Hematopoietic multipotent progenitor cell treated with erythropoietin and hydrocortisone succinate and interleukin-3 and kit ligand, for 6 days (in vitro differentiated cells): ENCODE measurements at places on chromosomes 5 and 9.

DNA sequence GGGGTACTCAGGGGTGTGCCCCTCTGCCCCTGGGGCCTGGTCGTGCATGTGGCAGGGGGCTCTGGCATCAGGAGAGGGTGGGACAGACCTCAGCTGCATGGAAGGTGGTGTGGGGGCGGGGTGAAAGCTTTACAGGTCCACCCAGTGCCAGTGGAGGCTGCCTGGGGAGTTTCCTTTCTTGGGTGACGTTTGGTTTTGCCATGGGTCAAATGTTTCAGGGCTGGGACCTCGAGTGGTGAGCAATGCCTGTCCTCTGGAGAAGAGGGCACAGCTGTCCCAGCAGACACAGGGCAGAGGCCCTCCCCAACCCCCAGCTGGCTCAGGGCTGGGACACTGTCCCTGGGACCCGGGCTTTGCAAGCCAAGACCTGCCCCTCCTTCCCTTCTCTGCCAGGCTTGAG is 3.6 kb downstream of the RXRA start:
- DNase-seq = no peak

- peak; percentile 88 for DNase-seq
Measured at GRCh38 chr5:68303754-68304420, 88.3 kb downstream of the PIK3R1 start.

DNA sequence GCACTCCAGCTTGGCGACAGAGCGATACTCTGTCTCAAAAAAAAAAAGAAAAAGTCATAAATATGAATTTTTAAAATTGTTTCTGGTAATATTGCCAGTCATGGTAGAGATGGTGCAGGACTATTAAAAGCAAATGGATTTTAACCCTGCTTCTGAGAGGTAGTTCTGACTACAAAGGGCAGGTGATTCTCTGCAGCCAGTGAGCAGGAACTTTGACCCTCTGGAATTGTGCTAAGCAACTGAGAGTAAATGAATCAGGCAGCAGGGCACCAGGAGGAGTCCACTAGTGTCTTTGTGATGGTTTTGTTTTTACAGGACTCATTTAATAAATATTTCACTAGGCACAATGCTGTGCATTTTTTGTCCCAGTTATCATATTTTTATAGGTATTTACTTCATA is 781.2 kb downstream of the TLE4 start:
- no peak for DNase-seq

DNA sequence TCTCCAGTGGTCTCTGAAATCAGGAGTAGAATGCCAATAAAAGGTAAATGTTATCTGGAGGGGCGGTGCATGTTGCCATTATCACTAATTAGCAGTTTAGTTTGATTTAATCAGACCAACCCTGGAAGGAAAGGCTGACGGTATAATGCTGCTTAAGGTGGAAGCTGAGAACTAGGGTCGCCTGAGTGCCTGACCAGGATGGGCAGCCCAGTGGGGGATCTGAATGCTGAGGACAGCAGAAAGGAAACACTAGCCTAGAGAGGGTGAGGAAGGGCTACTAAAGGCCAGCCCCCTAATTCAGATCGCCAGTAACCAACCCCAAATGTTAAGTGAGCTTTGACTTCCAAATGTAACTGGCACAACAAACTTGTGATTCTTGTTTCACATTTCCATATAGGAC is 172.2 kb downstream of the APBA1 start:
- no peak for DNase-seq

- no peak for DNase-seq
Measured at GRCh38 chr5:164002628-164003027, 497.2 kb downstream of the MAT2B start.

DNA sequence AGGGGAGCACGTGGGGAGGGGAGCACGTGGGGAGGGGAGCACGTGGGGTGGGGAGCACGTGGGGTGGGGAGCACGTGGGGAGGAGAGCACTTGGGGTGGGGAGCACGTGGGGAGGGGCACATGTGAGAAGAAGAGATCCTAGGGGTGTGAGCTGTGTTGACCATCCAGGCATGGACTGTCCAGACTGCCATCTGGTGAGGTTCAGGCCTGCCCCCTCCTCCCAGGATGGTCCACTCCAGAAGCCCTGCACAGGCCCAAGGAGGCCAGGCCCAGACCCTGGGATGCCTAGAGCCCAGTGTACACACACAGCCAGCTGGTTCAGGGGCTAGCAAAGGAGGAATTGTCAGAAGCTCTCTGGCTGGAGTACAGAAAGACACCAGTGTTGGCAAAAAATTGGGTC is 2.3 kb downstream of the SNAPC4 start:
- DNase-seq = no peak

GRCh38 chr9:69376651-69377050 is 51.6 kb downstream of the ENTREP1 start:
- DNase-seq = no peak

DNA sequence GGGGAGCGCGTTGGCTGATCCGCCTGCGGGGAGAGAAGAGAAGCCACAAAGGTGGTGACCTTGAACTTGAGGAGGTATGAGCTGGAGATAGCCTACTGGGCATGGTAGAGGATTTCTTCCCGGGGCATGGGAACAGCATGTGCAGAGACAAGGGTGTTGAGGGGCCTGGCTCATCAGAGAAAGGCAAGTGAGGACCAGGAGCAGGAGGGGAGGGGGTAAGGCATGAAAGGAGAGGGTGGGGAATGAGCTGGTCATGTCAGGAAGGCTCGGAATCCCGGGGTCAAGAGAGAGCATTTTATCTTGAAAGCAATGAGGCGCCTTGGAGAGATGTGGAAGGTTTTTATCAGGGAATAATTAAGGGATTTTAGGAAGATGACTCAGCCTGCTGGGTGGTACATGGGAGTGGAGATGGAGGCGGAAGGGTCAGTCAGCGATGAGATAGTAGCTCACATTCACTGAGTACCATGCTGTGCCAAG is 121.1 kb downstream of the LHX2 start:
- no peak for DNase-seq

DNA sequence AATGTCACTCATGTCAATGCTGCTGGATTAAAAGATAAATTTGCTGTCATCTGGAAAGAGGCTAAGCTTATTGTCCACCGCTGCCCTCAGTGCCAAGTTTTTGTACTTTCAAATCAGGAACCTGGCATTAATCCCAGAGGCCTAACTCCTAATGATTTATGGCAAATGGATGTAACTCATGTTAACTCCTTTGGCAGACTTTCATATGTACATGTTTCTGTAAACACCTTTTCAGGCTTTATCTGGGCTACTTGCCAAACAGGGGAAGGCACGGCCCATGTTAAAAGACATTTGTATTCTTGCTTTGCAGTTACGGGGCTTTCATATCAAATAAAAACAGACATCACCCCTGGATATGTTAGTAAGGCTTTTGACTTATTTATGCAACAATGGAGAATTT is 608.0 kb upstream of the ACO1 start:
- no peak for DNase-seq

DNA sequence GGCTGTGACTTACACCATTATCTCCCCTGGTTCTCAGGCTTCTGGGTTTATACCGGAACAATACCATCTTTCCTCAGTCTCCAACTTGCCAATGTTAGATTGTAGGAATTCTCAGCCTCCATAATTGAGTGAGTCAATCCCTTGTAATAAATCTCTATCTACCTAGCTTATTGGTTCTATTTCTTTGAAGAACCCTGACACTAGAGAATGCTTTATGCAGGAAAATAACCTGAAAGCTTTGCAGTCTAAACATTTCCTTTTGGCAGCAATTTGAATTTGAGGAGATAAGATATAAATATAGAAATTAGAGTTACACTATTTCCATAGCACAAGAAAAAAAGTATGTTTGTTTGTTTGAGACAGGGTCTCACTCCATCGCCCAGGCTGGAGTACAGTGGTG is 278.1 kb upstream of the CDH18 start:
- DNase-seq = no peak

DNA sequence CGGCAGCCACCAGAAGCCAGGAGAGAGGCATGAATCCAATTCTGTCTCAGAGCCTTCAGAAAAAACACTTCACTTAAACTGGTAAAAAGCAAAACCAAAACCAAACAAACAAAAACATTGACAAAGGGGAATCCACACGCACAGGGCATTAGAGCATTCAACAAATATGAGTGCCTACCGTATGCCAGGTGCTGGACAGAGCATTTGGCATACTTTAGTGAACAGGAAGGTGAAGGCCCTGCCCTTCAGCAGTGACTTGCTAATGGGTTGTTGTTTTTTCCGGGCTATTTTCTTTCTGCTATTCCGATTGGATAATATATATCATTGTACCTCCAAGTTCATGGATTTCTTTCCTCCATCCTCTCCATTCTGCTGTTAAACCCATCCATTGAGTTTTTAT is 71.7 kb upstream of the RUFY1 start:
- no peak for DNase-seq

GRCh38 chr5:181142054-181142453 is 5.3 kb upstream of the OR2V2 start:
- DNase-seq = no peak
